ENCODE measurements at places on chromosomes 3 and 15.

DNA sequence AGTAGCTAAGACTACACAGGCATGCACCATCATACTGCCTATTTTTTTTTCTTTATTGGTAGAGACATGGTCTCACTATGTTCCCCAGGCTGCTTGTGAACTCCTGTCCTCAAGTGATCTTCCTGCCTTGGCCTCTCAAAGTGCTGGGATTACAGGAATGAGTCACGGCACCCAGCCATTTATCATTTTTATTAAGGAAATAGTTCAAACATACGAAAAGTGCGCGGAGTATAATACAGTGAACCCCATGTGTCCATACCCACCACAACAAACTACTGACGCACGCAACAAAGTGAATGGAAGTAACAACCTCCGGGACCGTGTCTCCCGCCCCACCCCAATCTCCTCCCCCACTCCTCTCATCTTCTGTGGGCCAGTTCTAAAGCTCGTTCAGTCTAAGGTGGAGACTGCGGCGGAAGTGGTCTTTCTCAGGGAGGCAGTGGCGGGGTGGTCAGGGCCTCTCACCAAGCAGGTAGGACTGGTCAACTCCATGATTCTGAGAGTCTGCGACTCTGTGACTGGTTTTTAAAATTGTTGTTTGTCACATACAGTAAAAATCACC is 42.1 kb downstream of the DNAJB8 start:
- no peak for DNase-seq

DNA sequence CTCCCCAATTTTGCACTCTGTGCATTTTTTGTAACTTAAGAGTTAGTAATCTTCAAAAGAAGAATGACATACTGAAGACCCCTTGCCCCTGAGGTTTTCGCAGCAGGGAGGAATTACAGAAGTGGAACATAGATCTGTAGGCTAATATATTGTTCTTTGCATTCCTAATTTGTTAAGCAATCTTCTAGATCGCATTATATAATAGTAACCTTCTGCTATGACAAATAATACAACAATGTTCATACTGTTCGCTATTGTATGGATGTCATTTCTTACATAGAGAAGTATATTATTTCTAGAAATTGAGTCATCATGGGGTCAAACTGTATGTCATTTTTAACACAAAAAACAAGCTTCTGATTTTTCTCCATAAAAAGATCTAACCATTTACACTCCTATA is 95.8 kb upstream of the TGFBR2 start:
- no peak for DNase-seq

DNA sequence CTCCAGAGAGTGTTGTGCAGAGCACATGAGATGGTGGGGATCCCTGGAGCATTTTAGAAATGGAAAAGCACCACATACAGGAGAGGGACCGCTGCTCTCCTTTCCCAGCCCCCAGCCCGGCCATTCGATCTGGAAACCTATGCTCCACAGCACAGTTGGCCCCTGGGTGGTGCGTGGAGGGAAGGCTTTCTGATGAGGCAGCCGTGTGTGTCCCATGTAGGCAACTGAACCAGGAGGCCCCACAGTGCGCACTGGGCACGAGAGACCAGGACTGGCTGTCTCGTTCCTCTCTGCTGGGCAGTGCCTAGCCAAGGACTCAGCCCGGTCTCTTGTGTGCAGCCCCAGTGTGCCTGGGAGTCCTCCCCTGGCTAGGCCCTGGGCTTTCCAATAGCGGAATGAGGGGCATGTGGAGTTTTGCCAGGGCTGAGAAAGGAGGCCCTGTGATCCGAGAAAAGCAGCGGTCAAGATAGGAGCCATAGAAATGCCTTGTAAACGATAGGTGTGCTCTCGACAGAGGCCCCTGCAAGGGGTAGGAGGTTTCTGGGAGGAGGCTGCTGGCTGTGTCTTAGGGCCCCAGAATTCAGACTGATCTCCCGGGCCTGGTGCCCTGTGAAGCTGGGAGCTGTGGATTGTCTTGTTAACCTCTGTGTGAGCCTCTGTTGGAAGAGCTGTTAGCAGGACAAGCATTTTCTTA is 39.0 kb downstream of the CHDH start:
- DNase-seq = no peak

DNA sequence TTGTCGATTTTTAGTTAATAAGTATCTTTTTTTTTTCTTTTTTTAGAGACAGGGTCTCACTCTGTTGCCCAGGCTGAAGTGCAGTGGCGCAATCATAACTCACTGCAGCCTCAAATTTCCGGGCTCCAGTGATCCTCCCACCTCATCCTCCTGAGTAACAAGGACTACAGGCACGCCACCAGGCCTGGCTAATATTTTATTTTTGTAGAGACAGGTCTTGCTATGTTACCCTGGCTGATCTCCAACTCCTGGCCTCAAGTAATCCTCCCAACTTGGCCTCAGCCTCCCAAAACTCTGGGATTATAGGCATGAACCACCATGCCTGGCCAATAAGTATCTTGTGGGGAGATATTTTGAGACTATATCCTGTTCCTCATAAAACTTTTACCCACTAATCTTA is 29.4 kb upstream of the ARID3B start:
- peak; percentile 73 for DNase-seq

GRCh38 chr3:186184021-186184420 is 75.1 kb upstream of the ETV5 start:
- DNase-seq = peak; percentile 11

- peak; percentile 77 for DNase-seq
Observed at GRCh38 chr3:183698756-183699155, 1.2 kb downstream of the YEATS2 start.

- DNase-seq = no peak
Observed at GRCh38 chr15:59886441-59886840, 117.7 kb upstream of the FOXB1 start.

DNA sequence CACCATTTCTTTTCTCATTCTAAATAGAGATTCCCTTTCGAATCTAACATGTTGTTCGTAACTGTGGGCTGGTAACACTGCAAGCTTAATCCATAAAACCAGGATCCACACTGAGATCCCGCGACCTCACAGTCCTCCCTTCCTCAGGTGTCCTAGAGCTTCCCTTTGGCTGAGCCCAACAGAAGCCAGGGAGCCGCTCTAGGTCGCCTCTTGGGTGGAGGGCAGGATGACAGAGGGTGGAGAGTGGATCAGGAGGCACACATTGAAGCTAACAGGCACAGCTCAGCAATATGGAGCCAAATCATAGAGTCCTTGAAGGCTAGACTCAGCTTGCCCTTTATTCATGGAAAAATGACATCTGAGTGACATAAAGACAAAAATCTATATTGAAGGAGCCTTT is 44.7 kb upstream of the DLG1 start:
- DNase-seq = no peak

DNA sequence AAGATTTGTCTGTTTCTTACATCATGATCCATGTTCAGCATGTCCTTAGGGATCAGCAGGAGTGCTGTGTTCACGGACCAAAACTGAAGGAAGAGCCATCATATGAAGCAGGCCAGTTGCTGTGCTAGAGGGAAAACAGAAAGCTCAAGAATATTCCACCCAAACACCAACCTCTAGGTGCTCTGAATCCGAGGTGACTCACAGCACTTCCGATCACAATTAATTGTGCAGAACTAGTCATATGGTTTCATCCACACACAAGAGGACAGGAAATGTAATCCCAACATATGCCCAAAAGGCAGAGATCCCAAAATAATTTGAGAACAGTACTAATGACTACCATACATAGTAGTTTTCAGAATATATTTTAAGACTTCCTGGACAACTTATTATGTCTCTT is 257.9 kb upstream of the KCNH8 start:
- DNase-seq = no peak

GRCh38 chr3:54873059-54874010 is 54.5 kb downstream of the LRTM1 start:
- no peak for DNase-seq

- DNase-seq = no peak
Observed at GRCh38 chr3:124950026-124950425, 15.5 kb upstream of the MUC13 start.

GRCh38 chr3:122111974-122112373 is 56.8 kb downstream of the CD86 start:
- peak; percentile 8 for DNase-seq

DNA sequence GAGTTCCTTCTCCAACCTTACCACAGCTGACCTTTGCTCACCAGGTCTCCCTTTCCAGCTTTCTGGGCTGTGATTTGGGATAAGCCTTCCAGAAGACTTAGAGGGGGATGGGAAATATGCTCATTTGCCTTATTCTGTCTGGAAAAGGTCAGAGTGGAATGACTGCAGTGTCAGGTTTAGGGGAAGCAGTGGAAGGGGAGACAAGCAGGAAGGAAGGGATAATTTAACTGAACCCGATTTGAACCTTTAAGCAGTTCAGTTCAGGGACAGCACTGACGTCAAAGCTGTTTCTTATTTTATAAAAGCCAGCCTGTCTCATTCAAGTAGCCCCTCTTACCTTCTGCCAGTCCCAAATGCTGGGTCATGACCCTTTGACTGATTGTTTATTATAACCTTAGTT is 418.4 kb upstream of the RARB start:
- no peak for DNase-seq

- DNase-seq = no peak
Observed at GRCh38 chr15:72965671-72966070, 86.6 kb upstream of the NEO1 start.

GRCh38 chr3:8635631-8636030 is 9.0 kb downstream of the SSUH2 start:
- no peak for DNase-seq

- DNase-seq = no peak
Observed at GRCh38 chr3:134260987-134261386, 10.3 kb upstream of the RYK start.
